ENCODE measurements at places on chromosomes 3 and 15.

DNA sequence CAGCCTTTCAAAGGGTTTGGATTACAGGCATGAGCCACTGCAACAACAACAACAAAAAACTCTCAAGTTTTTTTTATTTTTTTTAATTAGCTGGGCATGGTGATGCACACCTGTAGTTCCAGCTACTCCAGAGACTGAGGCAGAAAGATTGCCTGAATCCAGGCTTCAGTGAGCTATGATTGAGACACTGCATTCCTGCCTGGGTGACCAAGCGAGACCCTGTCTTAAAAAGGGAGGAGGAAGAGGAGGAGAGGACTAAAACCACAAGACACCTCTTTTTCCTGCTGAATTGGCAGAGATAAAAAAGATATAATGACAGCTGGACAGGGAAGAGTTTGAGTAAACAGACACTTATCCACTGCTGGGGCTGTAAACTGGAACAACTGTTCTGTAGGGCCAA, 22.7 kb upstream of the CHRNB4 start:
- DNase-seq, result no peak

DNA sequence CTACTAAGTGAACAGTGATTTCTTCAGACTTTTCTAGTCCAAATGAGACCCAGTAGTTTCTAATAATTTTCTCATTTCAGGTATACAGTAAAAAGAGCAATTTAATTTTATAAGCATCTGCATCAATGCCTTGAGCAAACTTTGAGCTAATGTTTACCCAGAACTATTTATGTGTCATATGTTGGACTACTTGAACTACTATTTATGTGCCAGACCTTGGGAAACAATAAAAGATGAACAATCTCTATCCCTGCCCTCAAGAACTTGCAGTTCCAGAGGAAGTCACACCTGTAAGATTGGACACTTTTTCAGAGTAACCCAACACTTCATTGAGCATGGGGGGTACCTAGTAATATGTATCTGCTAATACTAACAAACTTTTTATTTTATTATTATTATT, 2.3 kb upstream of the UBE3A start:
- no peak for DNase-seq

DNA sequence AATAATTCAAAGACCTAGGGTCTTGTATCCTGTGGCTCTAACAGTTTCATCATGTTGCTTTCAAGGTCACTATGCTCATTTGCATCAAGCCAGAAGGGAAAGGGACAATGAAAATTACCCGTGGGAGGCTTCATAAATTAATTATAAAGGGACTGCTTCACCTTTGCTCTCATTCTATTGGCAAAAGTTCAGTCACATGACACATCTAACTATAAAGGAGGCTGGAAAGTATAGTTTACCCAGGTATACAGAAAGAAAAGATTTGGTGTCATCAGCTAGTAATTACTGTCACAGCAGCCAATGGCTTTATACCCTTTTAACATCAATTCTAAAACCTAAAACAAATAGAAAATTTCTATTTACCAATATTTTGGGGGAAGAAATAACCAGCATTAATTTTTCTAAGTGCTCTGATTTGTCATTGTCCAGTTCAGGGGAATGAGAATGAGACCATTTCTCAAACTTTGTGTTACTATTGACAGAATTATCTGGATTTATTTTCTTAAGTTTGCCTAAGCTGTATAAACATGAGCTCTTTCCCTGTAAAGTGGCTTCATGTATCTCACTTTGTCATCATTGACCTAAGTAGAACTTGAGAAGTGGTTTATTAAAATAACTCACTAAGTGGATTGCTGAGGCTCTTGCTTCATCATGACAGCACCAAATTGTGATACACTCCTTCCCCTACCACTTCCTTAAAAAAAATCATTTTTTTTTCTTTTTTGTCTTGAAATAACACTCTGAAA, 257.7 kb upstream of the PEX5L start:
- no peak for DNase-seq

GRCh38 chr3:170178651-170179050, 2.9 kb downstream of the PHC3 start:
- no peak for DNase-seq

DNA sequence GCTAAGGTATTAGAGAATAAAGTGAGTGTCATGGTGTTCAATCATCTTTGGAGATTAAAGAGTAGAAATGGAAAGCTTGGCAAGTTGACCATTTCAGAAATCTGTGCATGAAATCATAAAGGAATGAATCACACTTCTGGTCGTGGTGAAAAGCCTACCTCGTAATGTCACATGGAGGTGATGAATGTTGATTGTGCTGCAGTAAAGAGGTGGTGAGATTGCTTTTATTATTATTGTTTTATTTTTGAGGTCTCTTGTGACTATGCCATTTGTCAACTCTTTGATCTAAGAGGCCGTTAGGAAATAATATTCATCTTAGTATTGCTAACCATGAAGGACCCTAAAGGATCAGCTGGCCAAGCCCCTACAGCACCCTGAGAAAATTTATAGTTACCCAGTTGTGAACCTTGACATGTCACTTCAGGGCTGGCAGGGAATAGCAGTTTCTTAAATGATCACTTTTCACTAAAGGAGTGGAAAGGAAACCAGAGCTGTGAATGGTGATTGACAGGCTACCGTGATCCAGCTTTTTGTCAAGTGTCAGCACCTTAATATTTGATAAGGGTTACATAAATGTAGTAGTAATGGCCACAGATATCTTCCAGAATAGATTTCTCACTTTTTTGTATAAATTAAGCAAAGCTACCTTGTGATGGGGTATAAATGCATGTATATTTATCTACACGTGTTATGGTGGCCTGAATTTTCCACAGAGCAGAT, 203.9 kb downstream of the PTPRG start:
- no peak for DNase-seq

GRCh38 chr15:94421706-94422105, 190.3 kb downstream of the MCTP2 start:
- no peak for DNase-seq

GRCh38 chr3:172541945-172542488, 18.8 kb upstream of the TNFSF10 start:
- DNase-seq, result no peak
